ENCODE measurements at places on chromosomes 6 and 20.

GRCh38 chr6:162618448-162619002 is 109.0 kb downstream of the PRKN start:
- peak; percentile 37 for DNase-seq

GRCh38 chr6:3310051-3310448 is 51.3 kb downstream of the PSMG4 start:
- DNase-seq, result no peak

DNA sequence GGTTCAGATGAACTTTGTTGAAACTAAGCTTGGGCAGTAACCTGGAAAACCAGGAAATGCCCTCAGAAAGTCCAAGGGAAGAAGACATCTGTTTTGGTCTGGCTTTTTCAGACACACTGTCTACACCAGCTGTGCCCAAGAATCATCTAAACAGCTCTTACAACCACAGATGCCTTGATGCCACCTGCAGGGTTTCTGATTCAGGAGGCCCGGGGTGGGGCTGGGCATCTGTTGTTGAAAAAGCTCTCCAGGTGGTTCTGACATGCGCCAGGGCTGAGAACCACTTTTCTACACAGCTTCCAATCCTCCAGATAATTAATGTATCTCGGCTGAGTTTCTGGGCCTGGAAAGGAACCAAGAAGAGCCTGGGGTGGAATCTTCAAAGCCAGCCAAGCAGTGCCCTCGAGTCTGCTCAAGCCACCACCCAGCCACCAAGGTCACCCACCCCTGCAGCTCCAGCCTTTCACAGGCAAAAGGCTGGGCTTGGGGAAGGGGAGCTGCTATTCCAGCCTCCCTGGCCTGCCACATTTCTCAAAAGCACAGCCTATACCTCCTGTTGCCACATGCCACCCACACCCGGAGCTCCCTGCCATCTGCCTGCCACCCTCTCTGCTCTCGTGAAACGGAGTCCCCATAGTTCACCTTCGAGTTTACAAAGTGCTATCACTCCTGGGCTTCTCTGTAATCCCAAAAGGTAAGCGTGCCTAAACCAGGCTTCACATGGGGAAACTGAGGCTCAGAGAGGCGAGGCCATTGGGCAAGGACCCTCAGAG is 9.4 kb downstream of the MDGA1 start:
- DNase-seq, result no peak

GRCh38 chr6:24078200-24078599 is 47.8 kb upstream of the NRSN1 start:
- no peak for DNase-seq

GRCh38 chr6:3650959-3651697 is 100.4 kb downstream of the PXDC1 start:
- no peak for DNase-seq

GRCh38 chr20:57212534-57213276 is 53.7 kb downstream of the BMP7 start:
- peak; percentile 37 for DNase-seq

- DNase-seq, result no peak
These were observed 28.7 kb downstream of the KAT14 start for GRCh38 chr20:18166241-18166881.

- DNase-seq, result no peak
These were observed 36.5 kb downstream of the ENPP1 start for GRCh38 chr6:131844243-131844841.

GRCh38 chr20:34129518-34130162 is 17.6 kb upstream of the EIF2S2 start:
- DNase-seq, result peak; percentile 59

DNA sequence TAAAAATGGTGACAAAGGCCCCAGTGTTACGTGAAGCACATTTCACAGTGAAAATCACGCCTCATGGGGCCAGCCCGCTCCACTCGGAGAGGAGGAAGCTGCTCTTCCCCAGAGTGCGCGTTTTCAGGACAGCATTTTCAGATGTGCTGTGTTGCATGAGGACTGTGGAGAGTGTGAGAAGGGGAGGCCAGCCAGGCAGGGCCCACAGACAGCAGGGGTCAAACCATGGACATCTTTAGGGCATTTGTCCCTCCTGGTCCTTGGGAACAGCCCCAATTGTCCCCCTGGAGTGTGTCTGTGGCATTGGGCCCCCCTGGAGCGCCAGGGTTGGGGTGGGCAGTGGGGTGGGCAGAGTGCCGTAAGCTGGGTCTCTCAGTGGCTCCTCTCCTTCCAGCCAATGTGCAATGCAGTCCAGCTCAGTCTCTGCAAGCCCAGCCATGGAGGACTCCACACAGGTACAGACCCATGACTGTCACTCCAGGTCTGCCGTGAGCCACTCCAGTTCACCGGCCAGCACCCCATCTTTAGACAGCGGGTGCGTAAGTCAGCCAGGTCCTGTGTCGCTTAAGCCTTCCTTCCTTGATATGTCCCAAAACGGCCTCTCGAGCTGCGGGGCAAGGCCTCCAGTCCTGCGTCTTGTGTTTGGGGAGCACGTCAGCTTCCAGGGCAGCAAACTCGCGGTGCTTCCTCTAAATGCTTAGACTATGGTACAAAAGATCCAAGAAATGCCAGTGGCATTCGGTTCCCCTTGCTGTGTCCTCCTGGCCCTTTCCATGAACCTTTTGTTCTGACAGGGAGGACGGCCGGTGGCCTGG is 159.3 kb upstream of the AFDN start:
- DNase-seq, result no peak

- DNase-seq, result no peak
These were observed 61.0 kb upstream of the NHSL1 start for GRCh38 chr6:138560130-138560860.

- no peak for DNase-seq
These were observed 26.7 kb downstream of the ACSS1 start for GRCh38 chr20:25031241-25031640.

GRCh38 chr6:155274533-155274932 is 10.7 kb downstream of the CLDN20 start:
- no peak for DNase-seq

All from spinal cord (tissue), 10 donors.